ENCODE measurements at places on chromosomes 3 and 15.
A peak's percentile ranks its signal among the peaks of the same experiment; 100 is the strongest.

DNA sequence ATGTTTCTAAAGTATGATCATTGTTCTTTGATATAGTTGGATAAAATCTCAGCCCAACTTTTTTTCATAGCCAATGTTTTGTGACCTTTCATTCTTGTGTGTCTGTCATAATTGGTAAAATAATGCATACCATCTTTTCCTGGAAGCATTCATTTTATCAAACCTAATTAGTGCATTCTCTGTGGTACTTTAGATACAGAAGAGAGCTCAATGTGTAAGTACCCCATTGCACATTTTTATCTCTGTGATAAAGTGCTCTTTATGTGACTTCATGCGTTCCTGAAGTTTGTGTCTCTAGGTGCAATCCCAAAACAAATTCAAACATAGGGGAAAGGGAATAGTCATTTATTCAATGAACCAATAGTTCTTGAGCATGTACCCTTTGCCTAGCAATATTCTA, 628.5 kb downstream of the GBE1 start:
- DNase-seq, result no peak

DNA sequence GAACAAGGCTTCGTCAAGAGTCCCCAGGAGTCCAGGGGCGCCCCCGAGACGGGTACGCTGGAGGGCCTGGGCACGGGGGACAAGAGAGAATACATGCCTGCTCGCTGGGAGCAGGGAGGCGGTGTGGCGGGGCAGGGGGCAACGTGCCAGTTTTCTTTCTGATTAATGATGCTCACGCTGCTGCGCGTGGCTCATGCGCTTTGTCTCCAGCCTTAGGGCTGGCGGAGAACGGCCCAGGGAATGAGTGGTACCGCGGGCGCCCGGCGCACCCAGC, 408 bp upstream of the ARPP21 start:
- peak; percentile 10 for DNase-seq

DNA sequence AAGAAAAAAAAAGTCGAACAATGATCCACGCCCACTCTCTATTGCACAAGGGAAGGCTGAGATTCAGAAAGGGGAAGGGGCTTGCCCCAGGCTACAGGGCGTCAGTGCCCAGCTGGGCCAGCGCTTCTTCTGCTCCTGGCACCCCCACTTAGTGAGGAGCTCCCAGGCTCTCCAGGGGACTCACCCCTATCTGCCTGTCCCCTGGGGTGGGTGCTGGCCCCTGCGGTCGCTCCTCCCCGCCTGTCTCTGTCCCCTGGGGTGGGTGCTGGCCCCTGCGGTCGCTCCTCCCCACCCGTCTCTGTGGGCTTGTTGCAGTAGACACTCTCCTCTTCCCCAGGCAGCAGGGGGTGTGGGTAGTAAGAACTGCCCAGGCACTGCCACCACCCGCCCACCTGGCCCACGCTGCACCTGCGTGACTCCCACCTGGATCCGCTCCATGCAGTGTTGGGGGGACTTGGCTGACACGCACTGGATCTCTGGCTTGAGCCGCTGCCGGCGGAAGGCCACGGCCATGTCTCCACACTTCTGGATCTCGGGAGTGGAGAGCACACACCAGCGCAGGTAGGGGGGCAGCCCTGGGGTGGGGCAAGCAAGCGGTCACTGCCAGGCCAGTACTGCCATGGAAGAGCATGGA, 14.6 kb downstream of the MELTF start:
- no peak for DNase-seq

DNA sequence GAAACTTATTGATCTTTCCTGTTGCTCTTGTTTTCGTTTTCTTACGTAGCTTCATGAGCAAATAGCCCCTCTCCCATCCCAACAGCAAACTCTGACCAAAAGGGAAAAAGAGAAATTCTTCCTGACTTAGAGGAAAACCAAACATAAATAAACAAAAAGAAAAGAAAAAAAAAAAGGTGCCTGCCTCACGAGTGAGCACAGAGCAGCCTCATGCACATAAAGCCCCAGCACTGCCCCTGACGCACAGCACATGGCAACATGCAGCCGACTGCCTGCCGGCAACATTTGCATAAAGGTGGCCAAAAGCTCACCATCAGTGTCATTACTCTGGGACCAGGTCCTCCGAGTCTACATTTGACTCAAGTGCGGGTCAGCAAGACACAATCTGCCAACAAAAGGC, 6.4 kb downstream of the POC1A start:
- DNase-seq, result no peak

DNA sequence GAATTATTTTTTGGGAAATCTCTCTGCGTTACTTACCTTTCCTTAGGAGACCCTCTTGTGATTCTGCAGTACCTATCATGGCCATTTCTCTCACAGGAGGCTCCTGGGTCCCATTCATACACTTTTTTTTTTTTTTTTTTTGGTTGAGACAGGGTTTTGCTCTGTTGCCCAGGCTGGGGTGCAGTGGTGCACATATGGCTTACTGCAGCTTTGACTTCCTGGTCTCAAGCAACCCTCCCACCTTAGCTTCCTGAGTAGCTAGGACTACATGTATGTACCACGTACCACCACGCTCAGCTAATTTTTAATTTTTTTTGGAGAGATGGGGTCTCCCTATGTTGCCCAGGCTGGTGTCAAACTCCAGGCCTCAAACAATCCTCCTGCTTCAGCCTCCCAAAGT, 36.1 kb downstream of the TRAK1 start:
- DNase-seq, result no peak

DNA sequence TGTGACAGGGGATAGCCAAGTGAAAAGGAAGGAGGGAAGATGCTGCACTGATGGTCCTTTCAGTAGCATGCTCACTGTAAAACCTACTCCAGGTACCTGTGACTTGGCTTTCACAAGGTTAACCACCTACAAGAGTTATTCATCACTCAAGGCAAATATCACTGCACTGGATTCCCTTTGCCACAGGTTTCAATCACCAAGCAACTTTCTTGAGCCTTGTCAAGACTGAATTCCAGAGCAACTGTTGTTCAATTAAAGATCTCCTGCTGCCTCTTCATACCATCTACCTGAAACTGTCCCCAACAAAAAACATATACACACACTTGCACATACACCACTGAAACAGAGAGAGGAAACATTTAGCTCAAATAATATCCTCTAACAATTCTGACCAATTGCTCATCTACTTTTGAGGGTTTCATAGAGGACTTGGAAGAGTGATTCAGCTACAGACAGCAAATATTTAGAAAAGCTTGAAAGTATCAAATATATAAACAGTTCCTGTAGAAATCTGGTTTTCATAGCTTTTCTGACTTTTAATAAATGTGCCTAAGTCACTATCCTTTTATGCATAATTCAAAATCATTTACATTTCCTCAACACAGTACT, 6.5 kb downstream of the IGF2BP2 start:
- no peak for DNase-seq

- no peak for DNase-seq
Observed at GRCh38 chr3:68378631-68379030, 553.7 kb downstream of the TAFA4 start.

- no peak for DNase-seq
Observed at GRCh38 chr3:127644641-127645370, 15.8 kb downstream of the PODXL2 start.

DNA sequence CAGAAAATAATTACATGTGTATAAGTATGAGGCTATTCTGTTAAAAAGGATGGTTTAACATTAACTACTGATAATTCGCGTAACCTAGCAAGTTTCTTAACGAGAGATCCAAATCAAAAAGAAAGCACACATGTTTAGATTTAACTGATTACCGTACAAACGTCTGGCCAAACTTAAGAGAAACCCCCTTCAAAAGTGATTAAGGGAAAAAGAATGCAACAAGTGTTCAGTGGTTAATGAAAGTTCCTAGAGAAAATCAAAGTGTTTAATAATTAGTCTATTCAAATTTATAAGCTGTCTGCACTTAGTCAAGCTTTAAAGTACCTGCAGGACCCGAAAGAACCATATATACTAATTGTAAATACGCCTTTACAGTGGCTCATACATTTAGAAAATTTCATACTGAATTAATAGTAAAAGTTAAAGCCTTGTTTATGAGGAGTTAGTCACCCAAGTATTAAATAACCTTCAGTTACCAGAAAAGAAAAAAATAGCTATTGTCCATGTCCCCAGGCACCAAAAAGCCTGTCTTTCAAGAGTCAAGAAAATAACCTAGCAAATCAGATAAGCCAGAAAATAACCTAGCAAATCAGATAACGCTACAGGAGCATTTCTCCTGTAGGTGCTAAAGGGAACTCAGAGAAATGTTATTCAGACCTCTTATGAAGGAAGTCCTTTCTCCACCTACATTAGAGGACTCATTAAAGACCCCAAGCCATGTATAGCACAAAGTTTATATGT, 34.6 kb downstream of the ZNF589 start:
- DNase-seq, result no peak

DNA sequence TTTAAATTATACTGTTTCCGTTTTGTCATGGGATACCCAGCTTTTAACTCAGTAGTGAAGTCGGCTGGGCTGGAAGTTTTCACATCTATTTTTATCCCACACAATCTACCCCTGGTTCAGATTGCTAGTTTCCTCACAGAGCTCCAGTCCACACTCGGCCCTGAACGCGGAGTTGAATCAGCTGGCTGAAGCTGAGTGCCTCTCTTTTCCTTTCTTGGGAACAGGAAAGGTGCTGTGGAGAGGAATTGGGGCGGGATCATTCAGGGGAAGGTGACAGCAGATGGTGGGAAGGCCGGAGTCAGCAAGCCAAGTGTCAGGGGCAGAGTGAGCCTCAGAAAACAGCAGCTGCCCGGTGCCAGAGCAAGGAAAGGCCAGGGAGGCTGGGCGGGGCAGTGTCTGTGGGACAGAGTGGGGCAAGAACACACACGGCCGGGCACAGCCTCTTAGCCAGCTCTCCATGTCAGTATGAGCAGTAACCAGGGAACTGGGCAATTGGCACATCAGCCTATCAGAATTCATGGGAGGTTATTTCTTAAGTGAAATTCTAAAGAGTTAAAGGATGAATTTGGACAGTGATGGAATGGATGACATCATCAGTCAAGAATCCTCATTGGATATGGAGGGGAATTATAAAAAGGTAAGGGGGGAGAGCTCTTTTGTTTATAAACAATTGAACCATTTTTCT, 135.7 kb upstream of the IL12A start:
- DNase-seq, result no peak

DNA sequence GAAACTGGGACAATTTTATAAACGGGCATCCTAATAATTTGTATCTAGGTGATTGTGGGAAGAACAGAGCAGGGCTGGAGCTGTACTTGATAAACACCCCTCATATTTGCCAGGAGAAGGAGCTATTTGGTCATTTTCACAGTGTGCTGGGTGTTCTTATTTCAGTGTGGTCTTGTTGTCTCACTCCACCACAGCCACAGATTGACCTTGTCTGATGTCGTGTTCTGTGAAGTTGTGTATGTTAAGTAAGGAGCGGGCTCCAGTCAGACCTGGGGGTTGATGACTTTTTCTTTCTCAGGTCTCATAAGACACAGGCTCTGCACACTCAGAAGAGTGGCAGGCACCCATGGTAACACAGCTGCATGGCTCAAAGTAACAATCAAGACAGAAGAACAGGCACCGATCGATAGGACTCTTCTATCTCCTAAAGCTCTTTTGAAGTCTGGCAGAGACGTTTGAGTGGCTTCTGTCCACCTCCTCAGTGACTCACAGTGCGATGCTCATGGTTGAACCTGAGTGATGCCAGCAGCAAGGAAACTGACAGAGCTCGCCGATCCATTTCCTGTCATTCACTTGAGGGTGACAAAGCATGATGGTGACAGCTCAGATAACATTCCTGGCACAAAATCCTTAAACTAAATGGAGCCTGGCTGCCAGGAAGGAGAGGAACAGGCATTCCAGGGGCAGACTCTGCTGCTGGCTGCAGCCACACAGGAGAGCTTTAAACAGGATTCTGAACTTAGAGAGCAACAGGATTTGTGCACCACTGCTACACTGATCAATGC, 20.8 kb downstream of the DPH3 start:
- DNase-seq, result no peak

DNA sequence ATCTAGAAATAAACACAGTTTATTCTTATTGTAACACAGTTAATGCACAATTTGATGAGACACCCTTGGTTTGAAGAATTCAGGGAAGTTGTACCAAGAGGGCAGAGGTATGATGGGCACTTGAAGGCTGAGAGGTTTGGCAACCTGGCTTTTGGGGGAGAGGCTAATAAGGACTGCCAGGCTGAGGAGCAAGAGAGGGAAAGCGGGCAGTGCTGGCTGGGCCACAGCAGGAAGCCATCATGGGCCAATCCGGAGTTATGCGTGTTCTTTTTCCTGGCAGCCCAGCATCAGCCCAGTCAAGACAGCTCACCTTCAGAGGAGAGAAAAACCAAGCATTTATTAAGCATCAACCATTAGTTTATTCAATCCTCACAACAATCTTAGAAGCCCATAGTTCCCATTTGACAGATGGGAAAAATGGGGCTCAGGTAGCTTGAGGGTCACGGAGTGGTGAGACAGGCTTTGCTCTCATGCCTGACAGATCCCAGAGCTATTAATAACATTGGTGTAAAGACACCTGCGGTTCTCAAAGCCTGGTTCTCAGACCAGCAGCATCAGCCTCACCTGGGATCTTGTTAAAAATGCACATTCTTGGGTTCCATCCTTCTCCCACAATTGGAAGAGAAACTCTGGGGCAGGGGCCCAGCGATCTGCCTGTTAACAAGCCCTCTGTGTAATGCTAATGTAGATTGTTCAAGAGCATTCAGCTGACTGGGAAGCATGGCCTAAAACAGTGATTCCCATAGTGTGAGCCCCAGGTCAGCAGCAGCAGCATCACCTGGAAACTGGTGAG, 183.7 kb downstream of the NTRK3 start:
- no peak for DNase-seq

GRCh38 chr3:149810846-149811245, 2.2 kb upstream of the RNF13 start:
- DNase-seq, result no peak

- DNase-seq, result no peak
Observed at GRCh38 chr3:124671106-124671505, 59.1 kb upstream of the UMPS start.
